Activated T-cell treated with anti-CD3 and anti-CD28 coated beads for 1 hour (primary cell): ENCODE measurements at places on chromosomes 13 and 19.

DNA sequence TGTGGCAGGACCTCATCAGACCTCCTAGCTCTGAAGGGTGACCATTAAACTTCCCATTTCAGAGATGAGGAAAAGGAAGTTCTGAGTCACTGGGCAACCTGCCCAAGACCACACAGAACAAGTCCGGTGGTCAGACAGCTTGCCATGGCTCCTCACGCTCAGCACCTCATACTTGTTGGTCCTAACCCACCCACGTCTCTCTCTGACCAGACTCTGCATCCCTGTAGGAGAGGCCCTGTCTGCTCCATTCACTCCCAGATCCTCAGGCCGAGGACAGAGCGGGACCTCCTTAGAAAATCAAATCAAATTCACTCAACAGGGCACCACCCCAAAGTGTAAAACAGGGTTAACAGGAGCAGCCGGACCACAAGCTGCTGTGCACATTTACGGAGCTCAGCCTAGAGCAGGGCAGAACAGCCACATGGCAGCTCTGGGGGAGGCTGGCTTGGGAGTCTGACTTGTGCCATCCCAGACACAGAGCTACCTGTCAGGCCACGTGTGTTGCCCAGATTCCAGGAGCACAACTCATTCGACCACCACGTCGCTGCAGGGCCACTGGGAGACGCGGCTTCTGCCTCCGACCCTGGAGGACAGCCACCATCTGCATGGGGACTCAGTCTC is 1.7 kb downstream of the MIER2 start:
- DNase-seq, result no peak

DNA sequence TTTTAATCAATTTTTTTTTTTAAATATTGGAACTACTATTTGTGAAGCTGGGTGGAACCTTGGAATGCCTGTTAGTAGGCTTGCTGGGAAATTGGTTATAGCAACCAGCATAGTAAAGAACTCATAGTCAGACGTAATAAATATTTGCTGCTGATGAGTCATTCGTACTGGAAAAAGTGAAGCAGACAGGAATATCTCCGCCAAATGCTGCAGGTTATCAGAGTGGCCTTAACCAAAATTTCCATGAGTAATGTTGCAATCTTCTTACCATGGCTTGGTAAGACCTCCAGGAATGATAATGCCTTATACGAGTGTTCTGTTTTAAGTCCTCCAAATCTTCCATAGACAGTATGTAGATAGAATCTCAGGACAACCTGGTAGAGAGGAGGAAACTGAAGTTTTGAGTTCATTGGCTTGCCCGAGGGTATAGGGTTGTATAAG is 34.2 kb downstream of the MBNL2 start:
- no peak for DNase-seq

DNA sequence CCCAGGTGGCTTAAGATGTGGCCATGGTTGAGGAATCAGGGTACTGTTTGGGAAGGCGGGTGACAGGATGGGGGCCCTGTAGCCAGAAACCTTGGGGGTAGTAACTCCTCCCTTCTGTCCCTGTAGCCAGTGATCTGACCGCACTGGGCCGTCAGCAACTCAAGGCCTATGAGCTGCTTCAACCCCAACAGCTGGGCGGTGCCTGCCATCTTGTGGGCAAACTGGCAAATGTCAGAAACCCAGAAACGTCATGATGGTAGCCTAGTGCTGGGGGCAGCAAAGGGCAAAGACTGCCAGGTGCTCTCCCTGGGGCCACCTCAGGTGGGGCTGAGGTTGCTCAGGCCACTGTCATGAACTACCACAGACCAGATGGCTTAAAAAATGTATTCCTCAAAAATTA is 3.5 kb downstream of the COPE start:
- DNase-seq, result peak; percentile 18

DNA sequence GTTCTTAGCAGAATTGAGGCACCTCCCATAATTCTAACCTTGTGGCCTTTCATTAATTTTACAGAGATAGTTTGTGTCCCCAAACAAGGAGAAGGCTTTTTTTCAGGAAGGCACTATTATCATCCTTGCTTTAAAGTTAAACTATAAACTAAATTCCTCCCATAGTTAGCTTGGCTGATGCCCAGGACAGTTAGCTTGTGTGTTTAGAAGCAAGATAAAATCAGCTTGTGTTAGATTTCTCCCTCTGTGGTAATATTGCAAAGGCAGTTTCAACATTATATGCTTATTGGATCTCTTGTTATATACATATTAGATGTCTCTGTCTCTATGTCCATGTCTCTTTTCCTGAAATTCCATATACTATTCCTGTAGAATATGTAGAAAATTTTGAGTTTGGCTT is 342.7 kb downstream of the TBC1D4 start:
- no peak for DNase-seq

GRCh38 chr19:31553846-31554215 is 204.6 kb upstream of the TSHZ3 start:
- DNase-seq, result no peak

DNA sequence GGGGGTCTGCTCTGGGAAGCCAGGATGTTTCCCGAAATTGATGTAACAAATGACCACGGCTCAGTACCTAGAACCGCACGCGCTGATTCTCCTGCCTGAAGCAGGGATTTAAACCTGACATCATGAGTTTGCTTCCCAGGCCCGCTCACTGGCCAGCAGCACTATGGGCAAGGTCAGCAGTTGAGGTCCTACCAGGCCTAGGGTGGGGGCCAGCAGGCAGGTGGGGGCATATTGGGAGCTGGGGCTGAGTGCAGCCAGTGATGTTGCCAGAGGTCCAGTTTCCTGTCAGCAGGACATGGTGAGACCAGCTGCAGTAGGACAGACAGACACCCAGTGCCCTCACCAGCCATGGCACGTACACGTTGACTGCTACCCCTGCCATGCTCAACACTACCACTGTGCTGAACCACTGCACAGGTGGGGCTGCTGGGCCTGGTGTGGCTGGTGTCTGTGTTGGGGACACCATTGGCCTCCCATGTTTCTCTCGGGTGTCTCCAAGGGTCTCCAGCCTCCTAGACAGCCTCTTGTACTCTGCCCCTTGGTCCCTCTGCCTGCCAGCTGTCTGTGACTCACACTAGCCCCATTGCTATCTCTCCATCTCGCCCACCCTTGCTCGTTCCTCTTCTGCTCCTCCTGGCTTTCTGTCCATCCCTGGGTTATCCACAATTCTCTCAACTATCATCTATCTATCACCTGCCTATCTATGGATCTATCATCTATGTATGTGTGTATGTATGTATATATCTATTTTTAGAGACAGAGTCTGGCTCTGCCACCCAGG is 1.1 kb upstream of the C19orf85 start:
- DNase-seq, result no peak

GRCh38 chr13:63393112-63393511 is 1977.5 kb upstream of the PCDH20 start:
- no peak for DNase-seq

GRCh38 chr13:25777509-25777908 is 274.3 kb downstream of the SHISA2 start:
- no peak for DNase-seq

GRCh38 chr13:45316338-45316737 is 24.6 kb downstream of the TPT1 start:
- no peak for DNase-seq

GRCh38 chr13:93296584-93296983 is 70.0 kb downstream of the GPC6 start:
- no peak for DNase-seq

GRCh38 chr19:56404705-56405056 is 549 bp downstream of the ZNF583 start:
- DNase-seq, result no peak

DNA sequence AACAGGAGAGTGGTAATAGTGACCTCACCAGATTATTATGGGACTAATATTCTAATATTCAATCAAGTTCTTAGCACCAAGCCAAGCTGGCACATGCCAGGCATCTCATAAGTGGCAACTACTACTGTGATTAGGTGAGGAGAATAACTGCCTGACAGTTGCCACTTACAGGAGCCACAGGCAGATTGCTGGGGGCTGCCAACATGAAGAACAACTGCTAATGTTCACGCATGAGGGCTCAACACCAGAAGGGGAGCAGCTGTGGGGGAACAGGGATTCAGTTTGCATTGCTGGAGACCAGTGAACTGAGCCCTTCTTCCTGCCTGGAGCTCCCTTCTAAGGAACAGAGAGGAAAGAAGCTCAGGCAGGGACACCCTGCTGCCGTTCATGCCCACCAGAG is 504.5 kb downstream of the FOXO1 start:
- no peak for DNase-seq

DNA sequence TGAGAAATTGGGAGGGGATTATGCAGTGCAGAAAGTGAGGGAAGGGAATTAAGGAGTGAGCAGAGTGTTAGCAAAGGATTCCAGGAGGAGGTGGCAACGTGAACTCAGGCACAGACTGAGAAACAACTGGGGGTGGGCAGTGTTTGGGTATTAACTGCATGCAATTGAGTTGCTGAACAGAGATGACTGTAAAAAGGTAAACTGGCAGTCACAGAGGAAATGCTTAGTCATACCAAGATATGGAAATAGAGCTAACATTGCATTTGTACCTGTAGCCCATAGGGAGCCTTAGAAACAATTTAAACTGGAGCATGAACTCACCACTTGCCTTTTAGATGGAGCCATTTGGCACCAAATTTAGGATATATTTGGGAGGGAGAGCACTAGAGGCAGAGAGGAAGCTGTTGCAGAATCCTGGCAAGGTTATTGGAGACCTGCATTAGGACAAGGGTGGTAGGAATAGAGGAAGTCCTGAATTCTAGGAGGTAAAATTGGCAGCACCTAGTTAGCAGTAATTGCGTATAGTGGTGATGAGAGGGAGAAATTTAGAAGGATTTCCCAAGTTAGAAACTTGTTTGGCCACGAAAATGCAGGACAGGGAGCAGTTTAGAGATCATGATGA is 100.6 kb upstream of the FRY start:
- DNase-seq, result no peak

DNA sequence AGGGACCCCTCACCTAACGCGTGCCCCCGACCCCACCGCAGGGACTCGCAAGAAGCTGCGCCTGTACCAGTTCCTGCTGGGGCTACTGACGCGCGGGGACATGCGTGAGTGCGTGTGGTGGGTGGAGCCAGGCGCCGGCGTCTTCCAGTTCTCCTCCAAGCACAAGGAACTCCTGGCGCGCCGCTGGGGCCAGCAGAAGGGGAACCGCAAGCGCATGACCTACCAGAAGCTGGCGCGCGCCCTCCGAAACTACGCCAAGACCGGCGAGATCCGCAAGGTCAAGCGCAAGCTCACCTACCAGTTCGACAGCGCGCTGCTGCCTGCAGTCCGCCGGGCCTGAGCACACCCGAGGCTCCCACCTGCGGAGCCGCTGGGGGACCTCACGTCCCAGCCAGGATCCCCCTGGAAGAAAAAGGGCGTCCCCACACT is 4.7 kb upstream of the MYBPC2 start:
- DNase-seq, result no peak

DNA sequence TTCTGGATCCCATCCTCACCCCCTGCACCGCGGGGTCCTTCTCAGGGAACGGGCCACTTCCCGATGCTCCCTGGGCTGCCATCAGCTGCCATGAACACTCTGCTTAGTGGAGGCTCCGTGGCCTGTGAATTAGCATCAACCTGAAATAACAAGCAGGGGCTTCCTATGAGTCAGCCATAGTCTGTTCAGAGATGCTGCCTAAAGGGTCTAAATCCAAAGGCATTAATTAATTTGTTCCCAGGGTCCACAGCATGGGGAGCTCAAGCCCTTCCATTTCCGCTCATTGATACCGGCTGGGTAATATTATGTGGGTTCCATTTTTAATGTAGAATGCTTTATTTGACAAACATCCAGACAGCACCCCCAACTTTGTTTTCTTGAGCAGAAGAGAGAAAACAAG is 341.9 kb upstream of the TMTC4 start:
- no peak for DNase-seq

GRCh38 chr19:45547965-45548609 is 36.5 kb downstream of the OPA3 start:
- no peak for DNase-seq

- DNase-seq, result no peak
Measured at GRCh38 chr19:4714016-4714415, 9.6 kb downstream of the DPP9 start.

DNA sequence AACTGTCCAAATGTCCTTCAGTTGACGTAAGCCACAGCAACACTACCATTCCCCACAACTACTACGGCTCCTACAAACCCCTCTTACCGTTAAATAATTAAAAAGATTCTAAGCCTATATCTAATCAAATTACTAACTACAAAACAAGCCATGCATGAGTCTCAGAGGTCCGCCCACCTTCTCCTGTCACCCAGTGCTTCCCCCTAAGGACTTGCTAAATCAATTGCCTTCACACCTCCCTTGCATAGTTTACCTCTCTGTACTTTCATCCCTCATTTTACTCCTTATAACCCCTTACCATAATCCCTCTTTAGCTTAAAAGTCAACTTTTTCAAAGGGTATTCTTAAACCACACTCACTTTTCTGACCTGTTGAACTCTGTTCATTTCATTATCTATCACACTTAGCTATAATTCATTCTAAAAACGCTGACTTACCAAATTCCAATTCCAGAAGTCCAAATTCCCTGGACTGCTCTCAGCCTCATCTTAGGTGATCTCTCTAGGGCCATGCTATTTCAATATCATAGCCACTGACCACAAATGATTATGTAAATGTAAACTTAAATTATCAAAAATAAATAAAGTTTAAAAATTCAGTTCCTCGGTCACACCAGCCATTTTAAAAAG is 187.8 kb downstream of the DIAPH3 start:
- DNase-seq, result no peak

- DNase-seq, result no peak
Measured at GRCh38 chr19:8231073-8231604, 22.0 kb downstream of the CERS4 start.

DNA sequence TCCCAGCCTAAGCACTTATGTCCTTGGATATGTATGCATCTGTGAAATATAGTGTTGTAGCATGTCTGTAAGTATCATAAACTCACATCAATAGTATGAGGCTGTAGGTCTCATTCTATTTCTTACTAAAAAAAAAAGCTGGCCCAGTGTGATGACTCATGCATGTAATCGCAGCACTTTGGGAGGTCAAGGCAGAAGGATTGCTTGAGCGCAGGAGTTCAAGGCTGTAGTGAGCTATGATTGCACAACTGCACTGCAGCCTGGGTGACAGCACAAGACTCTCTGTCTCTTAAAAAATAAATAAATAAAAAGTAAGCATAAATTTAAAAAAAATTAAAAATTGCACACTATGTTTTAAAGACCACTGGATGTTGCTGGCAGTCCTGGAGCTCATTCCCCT is 79.1 kb upstream of the SPATA13 start:
- DNase-seq, result no peak
